ELR (cell line): ENCODE measurements at places on chromosomes 2 and 18.
A peak's percentile ranks its signal among the peaks of the same experiment; 100 is the strongest.

GRCh38 chr2:190722061-190722759 lies 73.3 kb downstream of the NAB1 start:
- DNase-seq: peak; percentile 21

GRCh38 chr18:79560042-79560860 lies 119.4 kb upstream of the CTDP1 start:
- DNase-seq: no peak

DNA sequence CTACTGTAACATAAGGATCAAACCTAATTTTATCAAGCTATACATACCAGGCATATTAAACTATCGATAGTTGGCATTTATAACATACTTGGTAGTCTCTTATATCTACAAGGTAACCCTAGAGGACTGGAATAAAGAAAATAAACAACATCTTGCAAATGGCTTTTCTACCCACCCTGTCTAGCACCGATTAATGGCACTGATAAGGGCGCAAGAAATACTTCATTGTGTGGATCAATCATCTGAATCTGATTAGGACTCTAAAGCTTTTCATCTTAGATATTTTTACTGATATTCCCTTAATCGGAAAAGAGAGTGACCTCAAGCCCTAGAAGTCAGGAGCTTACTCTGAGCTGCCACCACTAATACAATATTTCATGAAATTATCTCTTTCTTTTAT lies 1461.7 kb upstream of the PIK3C3 start:
- no peak for DNase-seq

DNA sequence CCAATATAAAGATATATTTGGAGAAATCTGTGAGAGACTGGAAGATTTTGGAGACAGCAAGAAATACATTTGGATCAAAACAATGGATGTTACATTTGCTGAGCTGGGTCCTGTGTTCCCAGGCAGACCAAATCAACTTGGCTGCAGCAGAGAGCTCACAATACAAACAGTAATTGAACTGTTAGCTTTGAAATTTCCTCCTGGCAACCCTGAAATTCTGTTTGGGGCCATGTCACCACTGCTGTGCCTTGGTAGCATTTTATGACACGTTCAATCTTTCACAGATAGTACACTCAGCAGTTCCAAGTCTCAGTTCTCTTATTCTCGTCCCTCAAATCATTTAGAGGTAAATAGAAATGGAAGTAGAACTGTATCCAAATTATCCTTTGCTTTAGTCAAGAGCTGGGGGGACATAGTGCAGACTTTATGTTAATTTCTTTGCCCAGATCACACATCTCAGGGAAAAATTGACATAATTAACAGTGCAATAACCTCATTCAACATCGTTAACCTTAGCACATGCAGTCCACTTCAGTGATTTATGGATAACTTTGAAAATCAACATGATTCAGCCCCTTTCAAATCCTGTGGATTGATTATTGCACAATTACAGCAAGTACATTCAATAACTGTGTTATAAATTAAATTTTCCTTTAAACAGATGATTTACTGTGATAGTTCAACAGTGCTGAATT lies 277.4 kb upstream of the MC4R start:
- DNase-seq: no peak

DNA sequence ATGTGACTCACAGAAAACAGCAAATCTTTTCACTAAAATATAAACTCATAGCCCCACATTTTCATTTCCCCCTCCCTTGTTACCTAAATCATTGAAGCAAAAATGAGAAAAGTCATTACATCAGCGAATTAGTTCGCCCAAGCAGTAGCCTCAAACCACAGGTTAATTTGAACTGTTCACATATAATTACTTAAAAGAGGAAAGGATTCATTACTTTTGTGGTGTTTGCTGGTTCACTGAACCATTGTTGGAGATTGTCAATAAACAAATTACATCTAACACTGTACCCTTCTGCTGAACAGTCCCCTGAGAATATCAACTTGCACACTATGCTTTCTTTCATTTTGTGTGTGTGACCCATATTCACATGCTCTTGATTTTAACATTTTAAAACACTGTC lies 238.7 kb downstream of the ERBB4 start:
- no peak for DNase-seq

DNA sequence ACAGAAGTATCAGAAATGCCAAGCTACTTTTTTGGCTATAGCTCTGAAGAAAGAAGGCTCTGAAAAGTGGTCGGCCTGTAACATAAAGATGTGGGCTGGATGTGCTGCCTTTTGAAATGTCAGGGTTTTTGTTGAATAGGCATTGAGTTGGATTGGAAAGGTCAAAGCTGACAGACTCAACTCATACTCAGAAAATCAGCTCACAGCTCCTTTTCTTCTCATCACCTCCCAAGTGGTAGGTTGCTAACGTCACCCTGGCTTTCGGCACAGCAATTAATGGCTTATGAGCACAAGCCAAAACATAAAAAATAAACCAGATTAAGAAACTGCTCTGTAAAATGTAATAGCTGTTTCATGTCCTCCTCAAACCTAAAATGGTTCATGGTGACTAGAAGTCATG lies 68.3 kb downstream of the KCNF1 start:
- DNase-seq: no peak

DNA sequence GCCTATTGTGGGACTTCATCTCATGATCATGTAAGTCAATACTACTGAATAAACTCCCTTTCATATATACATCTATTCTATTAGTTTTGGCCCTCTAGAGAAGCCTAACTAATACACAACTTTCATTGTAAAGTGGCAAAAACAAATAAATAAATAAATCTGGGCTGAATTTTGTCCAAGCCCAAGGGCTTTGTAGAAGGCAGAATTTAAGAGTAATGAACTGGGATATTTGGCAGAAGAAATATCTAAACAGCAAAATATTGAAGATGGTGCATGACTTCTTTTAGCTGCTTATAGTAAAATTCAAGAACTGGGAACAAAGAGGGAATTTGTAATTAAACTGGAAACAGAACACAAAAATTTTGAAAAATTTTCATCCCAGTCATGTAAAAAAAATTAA lies 246.7 kb upstream of the GULP1 start:
- DNase-seq: no peak

DNA sequence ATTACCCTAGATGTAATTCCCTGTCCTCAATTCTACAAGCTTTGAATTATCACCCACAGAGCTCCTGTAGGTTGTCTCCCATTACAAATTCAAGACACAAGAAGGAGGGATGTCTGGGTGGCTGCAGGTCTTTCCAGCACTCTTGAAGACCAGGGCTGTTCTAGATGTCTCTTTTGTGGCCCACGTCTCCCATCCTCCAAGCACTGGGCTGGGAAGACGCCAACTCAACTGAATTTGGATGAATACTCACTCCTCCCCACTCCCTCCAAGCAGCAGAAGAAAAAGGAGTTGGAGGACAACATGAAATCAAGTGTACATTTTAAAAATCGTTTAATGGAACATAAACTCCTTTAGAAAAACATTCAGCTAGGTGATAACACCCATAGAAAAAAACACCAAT lies 31.2 kb downstream of the SMAD7 start:
- no peak for DNase-seq

DNA sequence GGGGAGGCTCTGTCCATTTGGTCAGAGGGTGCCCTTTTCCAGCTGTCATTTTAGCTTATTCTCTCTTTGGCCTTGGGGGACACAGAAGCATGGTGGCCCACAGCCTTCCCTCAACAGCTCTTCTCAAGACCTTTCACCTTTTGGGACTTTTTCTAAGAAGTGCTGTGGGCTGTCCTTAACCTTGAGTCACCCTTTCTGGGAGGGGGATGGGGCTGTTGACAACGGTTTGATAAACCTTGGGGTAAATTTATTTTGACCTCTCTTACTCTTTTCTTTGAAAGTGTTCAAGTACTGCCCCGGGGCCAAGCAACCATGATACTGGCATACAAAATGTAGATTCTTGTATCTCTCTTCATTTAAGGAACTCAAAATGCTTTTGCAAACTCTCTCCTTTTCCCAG lies 13.7 kb downstream of the IGFBP5 start:
- no peak for DNase-seq

DNA sequence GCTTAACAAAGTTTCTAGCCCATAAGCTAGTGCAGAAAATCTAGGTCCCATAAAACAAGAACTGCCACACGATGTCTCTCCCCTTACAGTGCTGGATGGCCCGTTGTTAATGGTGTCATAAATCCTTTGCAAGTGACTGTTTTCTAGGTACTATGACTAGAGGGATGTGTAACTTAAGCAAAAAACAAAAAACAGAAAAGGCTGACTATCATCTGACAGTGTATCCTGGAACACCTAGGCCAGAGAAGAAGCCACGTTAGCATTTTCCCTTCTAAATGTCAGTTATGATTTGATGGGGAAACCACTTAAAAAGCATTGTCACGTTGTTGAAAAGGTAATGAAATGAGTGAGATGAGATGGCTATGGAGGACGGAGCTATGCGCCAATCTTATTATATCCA lies 2.4 kb downstream of the CASP8 start:
- no peak for DNase-seq

DNA sequence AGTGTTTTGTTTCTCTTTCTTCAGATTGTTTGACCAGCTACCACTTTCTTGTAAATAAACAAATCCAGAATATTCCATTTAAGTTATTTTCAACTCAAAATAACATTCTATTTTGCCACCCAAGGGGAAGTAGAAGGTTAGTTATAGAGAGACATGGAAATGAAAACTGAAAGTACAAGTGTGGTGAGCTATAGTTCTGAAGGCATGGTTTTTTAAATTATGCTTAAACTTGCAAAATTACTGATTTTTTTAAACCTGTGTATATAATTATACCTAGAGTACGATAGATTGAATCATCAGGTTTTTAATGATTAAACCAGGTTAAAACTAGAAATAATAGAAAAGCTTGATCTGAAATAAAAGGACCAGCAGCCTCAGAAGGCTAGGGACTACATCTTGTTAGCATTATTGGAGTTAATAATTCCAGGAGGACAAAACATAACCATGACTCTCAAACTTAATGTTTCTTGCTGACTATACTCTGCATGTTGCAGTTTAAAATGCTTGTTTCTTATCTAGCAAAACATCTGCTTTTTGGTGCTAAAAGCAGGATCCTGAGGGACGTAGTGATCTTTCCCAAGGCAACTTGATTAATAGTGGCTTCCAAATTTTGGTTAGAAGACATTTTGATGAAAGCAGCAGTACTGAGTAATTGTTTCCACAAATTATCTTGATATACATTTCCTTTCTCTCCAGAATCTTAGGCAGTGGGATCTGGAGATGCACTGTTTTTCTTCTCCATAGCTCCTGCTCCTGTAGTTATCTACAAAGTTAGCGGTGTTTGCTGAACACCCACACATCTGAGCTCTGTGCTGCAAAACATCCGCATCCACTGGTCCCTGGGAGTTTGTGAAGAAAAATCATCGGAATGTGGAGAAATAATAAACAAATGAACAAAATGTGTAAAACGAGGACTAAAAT lies 327.2 kb upstream of the PKDCC start:
- peak; percentile 8 for DNase-seq

DNA sequence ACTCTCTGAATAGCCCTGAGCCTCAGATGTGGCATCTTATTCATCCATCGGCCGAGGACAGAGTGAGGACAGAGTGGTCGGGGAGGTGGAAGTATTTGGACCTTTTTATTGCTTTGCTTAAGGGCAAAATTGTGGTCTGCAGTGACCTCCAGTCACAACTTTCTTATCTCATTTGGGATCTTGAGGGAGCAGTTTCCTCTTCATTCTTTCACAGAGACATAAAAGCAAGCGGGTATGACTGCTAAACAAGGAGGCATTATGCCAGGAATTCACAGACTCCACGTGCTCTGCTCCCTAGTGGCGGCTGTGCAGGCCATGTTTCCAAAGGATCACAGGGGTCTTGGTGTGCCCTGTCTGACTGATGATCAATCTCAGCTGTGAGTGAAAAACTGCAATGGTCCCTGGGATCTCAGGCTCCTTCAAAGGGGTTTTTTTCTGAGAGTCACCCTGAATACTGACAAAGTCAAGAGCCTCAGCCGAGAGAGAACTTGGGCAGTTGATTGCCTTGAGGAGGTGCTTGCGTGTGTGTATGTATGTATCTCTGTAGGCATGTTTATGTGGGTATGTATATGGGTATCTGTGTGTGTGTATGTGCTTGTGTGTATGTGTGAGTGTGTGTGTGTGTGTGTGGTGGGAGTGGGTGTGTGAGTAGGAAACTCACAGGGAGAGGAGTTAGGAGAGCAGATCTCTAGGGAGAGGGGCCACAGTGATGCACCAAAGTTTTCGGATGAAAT lies 47.7 kb downstream of the RAPGEF4 start:
- DNase-seq: peak; percentile 96

DNA sequence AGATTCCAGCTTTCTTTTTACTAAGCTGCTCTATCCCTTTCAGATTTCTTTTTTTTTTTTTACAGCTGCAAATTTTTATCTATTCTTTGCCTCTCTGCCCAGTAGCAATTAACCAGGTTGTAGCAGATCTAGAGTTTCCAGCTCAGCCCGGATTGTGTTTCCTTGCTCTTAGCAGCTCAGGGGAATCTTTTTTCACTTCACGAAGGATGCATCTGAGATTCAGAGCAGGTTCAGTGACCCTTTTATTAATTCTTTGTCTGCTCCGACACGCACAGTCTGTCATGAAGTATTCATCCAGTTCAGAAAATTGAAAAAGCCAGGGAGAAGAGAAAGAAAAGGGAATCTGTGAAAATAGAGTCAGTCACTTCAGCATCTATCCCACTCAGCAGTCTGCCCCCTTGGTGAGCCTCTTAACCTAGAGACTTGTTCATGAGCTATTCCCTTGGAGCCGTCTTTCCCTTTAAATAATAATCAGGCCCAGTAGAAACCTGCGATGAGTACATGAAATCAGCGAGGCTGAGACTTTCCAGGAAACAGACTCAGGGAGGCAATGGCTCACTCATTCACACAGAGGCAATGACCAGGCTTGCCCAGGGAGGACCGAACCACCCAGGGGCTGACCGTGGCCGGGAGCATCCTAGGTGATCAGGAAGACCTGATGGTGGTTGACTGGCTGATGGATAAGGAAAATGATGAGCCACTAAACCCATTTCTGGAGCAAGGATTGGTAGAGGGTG lies 103.4 kb upstream of the ITGA6 start:
- no peak for DNase-seq

- DNase-seq: no peak
These were observed 5.6 kb downstream of the REL start for GRCh38 chr2:60886991-60887390.

DNA sequence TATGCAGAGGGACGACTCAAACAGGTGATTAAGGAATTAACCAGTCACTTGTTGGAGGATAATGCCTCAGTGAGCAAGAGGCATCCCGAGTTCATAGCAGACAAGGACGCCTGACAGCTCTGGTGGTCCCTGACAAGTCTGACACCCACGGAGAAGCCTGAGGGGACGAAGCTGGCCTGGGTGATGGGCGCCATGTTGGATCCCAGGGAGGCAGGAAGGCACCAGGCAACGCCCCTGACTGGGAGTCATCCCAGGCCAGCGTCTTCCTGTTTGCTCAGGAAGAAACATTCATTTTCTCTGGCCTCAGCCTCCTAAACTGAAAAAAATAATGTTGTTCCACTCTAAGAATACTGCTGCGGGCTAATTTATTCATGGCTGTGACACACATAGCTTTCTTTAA lies 92.1 kb upstream of the ATP8B1 start:
- no peak for DNase-seq

- DNase-seq: no peak
These were observed 47.4 kb upstream of the CYRIA start for GRCh38 chr2:16713011-16713423.

- peak; percentile 86 for DNase-seq
These were observed 34.2 kb upstream of the NCOA1 start for GRCh38 chr2:24456599-24457556.

GRCh38 chr2:32910883-32911598 lies 35.7 kb upstream of the LTBP1 start:
- no peak for DNase-seq

GRCh38 chr2:6824962-6825361 lies 40.7 kb downstream of the CMPK2 start:
- no peak for DNase-seq

- peak; percentile 18 for DNase-seq
These were observed 3.6 kb upstream of the TSPYL6 start for GRCh38 chr2:54259413-54260240.

GRCh38 chr2:53018825-53019425 lies 748.7 kb upstream of the CHAC2 start:
- peak; percentile 52 for DNase-seq
